ENCODE measurements at places on chromosomes 6 and 20.

DNA sequence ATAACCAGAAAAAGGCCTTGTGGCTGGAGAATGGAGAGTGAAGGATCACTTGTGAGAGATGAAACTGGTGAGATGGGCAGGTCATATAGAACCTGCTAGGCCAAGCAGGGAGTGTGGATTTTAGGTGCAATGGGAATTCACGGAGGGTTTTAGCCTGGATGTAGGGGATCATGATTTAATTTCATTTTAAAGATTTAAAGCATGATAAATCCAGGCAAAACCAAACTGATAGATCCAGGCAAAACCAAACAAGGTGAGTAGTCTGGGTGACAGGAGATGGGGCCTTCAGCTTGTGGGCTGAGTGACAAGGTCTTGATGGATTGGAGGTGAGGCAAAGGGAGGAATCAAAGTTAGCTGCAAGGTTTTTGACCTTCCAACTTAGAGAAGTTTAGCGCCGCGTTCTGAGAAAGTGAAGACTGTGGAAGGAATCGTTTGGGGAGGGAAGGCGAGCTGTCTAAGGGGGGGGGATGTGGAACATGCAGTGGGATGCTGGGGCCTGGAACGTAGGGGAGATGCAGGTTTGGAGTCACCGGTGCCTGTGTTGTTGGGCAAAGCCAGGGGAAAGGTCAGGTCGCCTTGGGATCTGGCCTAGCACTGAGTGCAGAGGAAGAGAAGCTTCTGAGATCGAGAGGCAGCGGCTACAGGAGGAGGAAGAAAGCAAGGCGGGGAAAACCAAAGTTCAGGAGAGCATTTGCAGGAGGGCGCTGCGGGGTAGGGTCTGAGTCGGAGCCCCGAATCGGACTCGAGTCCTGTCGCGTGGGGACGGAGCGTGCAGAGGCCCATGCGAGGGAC, 1.3 kb upstream of the PLCG1 start:
- no peak for DNase-seq
- peaks cover 48% of the 10 kb centered on the region for H3K4me1 ChIP-seq
- H3K4me3 ChIP-seq, result peak overlapping the region; percentile 82
- H3K27me3 ChIP-seq, result no peaks in the 10 kb centered on the region
- H3K36me3 ChIP-seq, result no peaks in the 10 kb centered on the region

- no peak overlapping the region for H3K27ac ChIP-seq
- no peak overlapping the region for H3K4me3 ChIP-seq
- DNase-seq, result no peak
- no peaks in the 10 kb centered on the region for H3K27me3 ChIP-seq
Observed at GRCh38 chr6:104669483-104669882, 190.2 kb downstream of the HACE1 start.

- no peak overlapping the region for H3K4me3 ChIP-seq
- no peak for DNase-seq
- no peaks in the 10 kb centered on the region for H3K4me1 ChIP-seq
- H3K27ac ChIP-seq, result no peak overlapping the region
- H3K27me3 ChIP-seq, result no peaks in the 10 kb centered on the region
Observed at GRCh38 chr6:87484491-87484890, 11.7 kb downstream of the SLC35A1 start.

DNA sequence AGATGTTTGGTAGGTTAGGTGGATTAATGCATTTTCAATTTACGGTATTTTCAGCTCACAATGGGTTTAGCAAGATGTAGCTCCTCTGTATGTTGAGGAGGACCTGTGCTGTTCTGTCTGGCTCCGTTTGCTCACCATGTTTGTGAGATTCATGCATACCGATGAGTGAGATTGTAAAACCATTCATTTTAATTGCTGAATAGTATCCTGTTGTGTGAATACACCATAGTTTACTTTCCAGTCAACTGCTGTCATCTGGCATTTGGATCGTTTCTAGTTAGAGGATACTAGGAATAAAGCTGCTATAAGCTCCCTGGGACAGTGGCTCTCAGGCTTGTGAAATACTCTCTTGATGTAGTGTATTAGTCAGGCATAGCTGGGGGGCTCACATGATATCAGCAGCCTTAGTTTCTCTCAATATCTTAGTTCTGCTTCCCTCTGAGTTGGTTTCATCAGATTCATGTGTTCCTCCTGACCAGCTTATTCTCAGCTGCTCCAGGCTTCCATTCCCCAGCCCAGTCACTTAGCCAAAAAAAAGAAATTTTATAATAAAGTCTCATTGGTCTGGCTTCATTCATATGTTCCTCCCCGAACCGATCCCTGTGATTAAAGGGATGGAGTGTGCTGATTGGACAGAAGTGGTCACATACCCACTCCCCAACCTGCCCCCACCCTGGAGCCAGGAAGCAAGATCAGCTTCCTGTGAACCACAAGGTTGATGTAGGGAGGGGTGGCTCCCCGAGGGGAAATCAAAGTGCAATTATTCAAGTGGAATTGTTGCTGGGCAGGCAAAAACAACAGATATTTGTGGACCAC, 10.9 kb upstream of the B4GALT5 start:
- no peaks in the 10 kb centered on the region for H3K4me1 ChIP-seq
- H3K27me3 ChIP-seq, result no peaks in the 10 kb centered on the region
- H3K36me3 ChIP-seq, result no peaks in the 10 kb centered on the region
- DNase-seq, result peak; percentile 26
- H3K4me3 ChIP-seq, result no peak overlapping the region

- no peaks in the 10 kb centered on the region for H3K4me1 ChIP-seq
- DNase-seq, result no peak
- H3K4me3 ChIP-seq, result no peak overlapping the region
- H3K36me3 ChIP-seq, result no peaks in the 10 kb centered on the region
- no peaks in the 10 kb centered on the region for H3K27me3 ChIP-seq
Observed at GRCh38 chr20:58441723-58442122, 52.7 kb downstream of the VAPB start.
